ENCODE measurements at places on chromosomes 12 and 14.

DNA sequence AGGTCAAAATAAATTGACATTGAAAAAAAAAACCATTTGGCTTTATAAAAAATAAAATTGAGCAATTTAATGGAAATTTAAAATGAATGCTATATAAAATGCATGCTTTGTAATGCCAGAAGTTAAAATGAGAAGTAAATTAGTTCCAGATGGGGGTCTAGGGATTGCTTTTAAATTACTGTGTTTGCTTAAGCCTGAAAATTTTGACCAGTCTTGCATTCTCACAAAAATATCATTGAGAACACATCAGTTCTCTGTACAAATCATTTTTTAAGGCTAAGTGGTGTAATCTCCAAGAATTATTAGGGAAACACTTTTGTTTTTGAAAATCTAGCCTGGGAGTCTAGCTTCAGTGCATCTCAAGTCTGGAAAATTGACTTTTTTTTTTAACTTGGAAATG lies 90.7 kb downstream of the RERG start:
- no peak for DNase-seq

GRCh38 chr14:102504328-102504999 lies 5.1 kb downstream of the ANKRD9 start:
- DNase-seq: no peak

DNA sequence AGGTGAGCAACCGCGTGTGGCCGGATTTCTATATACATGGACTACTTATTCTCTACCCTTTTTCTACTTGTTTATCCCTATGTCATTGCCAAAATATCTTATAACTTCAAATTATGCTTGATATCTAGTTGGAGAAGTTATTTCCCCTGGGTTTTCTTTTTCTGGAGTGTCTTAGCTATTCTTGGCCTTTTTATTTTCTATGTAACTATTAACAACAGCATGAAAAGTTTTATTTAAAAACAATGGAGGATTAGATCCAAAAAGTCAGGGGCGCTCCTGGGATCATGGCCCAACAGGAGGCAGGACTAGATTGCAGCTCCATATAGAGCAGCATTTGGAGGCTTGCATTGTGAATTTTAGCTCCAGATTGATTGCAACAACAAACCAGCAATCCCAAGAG lies 8.6 kb upstream of the STRAP start:
- no peak for DNase-seq

GRCh38 chr12:54024581-54025305 lies 3.5 kb upstream of the HOXC6 start:
- no peak for DNase-seq

DNA sequence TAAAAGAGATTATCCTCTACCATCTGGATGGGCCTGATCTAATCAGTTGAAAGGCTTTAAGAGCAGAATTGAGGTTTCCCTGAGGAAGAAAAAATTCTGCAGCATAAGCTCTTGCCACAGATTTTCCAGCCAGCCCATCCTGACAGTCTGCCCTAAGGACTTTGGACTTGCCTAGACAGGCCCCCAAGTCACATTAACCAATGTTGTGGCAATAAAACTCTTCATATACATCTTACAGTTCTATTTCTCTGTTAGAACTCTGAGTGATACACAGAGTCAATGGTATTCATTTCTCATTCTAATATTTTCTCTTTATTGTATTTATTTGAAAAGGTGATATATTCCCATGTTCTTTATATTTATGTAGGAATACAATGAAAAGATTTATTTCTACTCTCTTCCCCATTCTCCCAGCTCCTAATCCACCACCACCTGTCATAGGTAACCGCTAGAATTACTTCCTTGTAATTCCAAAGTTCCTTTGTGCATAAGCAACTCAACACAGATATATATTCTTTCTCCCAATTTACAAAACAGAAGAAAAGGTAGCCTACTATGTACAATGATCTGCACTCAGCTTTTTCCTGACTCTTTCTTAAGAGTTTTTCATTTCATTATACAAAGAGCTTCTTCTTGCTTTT lies 182.1 kb downstream of the CAPZA3 start:
- DNase-seq: no peak

DNA sequence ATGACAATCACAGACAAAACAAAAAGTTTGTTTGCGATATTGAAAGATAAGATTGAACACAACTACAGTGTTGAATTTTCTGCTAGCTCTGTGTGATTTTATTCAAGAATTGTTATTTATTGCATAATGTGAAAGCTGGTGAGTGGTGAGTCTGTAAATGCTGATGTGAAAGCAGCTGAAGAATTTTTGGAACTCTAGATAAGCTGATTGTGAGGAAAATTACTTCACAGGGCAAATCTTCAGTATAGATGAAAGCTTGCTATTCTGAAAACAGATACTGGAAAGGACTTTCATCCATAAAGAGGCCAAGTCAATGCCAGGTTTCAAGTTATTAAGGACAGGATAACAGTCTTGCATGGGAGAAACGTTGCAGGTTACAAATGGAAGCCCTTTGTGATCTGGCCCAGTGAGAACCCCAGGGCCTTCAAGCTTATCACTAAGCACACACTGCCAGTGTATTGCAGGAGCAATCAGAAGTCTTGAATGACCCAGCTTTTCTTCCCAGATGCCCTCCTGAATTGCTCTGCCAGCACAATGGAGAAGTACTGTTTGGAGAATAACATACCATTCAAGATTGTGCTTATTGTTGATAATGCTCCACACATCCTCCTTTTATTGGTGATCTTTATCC lies 153.7 kb downstream of the PCNX1 start:
- DNase-seq: no peak
